Ureter (tissue), 1 donor: ENCODE measurements at places on chromosomes 4 and X. TPM values are rescaled to one million over a fixed set of nuclear protein-coding genes. Genes with fewer than 3 reads are reported as not detected.

GRCh38 chr4:78439328-78439727 lies 112.2 kb upstream of the ANXA3 start:
- DNase-seq, result no peak

GRCh38 chrX:110987292-110987691 lies 108.7 kb upstream of the PAK3 start:
- no peak for DNase-seq

DNA sequence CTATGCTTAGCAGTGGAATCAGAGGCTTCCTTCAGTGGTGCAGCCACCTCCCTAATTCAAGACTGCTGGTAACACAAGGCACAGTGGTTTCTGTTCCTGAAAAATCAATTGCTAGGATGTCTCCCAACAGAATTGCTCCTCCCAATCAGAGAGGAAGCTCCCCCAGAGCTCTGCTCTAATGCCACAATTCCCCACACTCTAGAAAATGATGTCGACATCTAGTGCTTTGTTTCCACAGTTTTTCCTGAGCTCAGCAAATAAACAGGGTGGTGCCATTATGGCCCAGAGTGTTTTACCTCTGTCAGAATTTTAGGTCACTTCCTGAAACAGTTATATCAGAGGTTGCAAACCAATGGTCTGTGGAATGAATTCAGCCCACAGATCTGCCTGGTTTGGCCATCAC lies 24.7 kb downstream of the TAB3 start:
- no peak for DNase-seq

GRCh38 chrX:10010686-10011085 lies 43.5 kb downstream of the CLDN34 start:
- DNase-seq, result no peak

GRCh38 chr4:24240655-24241054 lies 343.7 kb downstream of the DHX15 start:
- DNase-seq, result no peak

DNA sequence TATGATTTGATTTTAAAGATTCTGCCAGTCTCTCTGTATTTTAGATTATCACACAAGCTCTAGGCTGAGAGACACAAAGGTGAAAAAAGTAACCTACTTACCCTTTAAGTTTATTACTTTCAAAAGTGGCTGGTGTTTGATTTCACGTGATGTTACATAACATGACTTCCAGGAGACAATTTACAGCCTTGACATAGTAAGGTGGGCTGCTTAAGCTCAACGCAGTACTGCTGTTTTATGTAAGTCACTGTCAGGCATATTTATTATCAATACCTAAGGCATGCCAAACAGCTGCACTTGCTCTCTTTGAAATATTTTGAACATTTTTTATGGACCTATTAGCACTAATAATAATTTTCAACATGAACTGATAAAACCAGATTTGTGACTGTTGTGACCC lies 451.5 kb upstream of the FAM241A start:
- DNase-seq, result no peak

DNA sequence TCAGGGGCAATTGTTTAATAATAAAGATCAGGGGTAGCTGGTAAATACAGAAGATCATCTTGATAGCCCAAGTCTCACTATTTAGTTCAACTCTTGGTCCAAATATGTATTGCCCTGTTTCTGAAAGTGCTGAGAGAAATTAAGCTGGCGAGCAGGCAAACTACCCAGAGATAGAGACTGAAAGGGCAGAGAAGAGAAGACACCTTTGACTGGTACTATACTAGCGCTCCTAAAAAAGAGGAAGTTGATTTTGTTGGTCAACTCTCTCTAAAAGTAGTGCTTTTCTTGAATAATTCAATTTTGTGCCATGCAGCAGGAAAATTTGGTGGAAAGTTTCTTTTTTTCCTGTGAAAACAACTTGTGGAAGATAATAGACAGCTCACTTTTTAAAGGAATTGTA lies 64.0 kb downstream of the IGSF1 start:
- no peak for DNase-seq

DNA sequence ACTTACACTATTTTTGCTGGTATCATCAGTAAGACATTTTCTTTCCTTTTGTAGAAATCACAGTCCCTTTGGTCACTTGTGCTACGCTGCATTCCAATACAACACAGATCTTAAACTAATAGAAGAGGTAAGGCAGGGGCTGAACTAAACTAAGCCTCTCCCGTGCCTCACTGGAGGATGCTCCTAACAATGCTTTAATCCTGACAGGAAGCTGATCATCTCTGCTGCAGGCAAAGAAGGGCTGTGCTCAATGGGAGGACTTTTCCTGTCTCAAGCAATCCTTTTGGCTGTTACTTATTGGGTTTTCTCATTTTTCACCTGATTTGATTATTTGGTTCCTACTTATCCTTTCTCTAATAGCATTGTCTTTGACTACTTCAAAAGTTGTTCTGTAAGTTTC lies 583.1 kb downstream of the INPP4B start:
- no peak for DNase-seq

GRCh38 chrX:38652934-38653442 lies 91.6 kb downstream of the TSPAN7 start:
- DNase-seq, result no peak

FAM47E gene
- 9.6 TPM for total RNA-seq

RAB40A gene
- total RNA-seq, result 2.8 TPM

GPR143 gene
- 3.7 TPM for total RNA-seq

TLR1 gene
- 4.0 TPM for total RNA-seq

TLL1 gene
- 7.9 TPM for total RNA-seq

IL2 gene
- 0.99 TPM for total RNA-seq

UCHL1 gene
- total RNA-seq, result 8.6 TPM
